ENCODE measurements at places on chromosomes 5 and 9. TPM values are rescaled to one million over a fixed set of nuclear protein-coding genes. Genes with fewer than 3 reads are reported as not detected.

DNA sequence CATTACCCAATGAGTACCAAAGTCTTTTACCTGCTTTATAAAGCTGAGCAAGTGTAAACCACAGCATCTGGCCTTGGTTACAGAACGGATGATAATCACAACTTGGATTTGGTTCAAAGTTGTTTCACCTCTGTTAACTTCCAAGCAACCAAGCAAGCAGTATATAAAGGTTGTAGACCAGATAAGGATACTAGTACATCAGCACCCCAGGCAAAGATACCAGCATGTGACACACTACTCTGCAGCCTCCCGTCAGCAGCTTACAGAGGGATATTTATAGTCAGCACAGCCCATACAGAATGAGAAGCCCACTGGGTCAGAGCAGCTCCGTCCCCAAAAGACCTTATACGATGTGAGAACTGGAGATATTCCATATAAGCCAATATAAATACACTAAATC, 193.3 kb downstream of the SMARCA2 start:
- DNase-seq = no peak

DNA sequence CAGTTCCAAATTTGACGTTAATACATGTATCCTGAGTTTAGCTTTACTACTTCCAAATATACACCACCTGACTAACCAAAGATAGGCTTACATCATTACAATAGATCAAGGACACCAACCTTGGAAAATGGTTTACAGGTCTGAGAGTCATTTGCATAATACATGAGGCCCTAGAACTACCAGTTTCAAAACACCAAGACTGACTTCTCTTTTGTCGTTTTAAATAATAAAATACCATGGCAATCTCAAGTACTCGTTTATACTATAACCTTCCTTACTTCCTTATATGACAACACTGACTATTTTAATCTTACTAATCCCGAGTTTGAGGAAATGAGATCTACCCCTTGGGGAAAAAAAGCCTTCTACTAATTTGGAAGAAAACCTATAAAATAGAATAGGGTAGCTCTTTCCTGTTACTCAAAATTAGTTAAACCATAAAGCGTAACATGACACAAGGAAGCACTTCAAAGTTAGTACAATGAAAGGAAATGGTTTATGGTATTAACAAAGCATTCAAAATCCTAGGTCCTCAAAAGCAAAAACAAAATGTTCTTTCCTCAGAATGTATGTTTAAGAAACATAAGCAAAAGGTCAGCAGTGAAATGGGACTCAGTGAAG, 42.1 kb downstream of the UBQLN1 start:
- no peak for DNase-seq

- no peak for DNase-seq
Observed at GRCh38 chr9:137305060-137305797, 3.2 kb upstream of the NRARP start.

DNA sequence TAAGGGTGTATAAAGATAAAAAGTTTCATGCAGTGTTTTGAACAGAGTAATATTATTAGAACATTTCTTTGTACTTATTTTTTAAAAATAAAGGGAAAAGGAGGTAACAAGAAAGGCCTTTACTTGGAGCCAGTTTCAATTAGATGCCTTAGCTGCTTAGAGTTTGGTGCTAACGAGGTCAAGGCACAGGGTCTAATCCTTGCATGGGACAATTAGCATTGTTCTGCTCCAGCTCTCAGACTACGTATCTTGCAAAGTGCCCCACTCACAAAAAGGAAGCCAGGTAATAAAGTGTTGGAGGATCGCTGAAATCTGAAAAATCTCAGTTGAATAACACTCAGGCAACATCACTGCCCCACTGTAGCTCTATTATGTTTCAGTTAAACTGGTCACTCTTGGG, 2011.3 kb downstream of the EFNA5 start:
- no peak for DNase-seq

- DNase-seq = no peak
Observed at GRCh38 chr9:20189871-20190270, 401.0 kb upstream of the SLC24A2 start.

GRCh38 chr5:172358345-172358744, 74.8 kb upstream of the UBTD2 start:
- no peak for DNase-seq

DNA sequence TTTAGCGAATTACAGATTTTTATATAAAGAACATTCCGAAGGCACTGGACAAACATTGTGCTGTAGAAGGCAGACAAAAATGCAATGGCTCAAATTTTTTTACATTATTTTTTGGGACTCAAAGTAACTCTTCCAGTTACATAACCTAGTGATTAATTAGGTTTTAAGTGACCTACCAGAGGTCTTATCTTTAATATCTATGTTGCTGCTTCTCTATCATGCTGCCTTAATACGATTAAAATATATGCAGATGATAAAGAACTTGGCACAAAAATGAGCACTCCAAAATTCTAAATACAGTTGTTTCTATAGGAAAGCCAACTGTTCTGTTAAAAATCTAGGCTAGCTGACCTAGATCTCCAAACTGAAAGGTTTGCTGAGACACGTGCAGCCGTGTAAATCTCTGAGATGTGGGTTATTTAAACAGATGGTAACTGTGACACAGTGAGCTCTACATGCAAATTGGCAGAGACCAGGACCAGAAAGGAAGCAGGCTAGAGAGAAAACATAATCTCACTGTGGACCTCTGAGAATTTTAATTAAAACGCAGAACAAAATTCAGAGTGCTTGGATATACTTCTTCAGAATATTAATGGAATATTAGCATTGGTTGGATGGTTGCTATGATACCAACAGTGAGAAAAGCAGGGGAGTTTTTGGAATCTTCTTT, 56.2 kb downstream of the CAMK4 start:
- no peak for DNase-seq

- no peak for DNase-seq
Observed at GRCh38 chr5:51559339-51559738, 176.1 kb downstream of the ISL1 start.

- no peak for DNase-seq
Observed at GRCh38 chr9:104556830-104557634, 11.9 kb upstream of the OR13C8 start.

GRCh38 chr9:5382479-5382878, 42.8 kb upstream of the RLN1 start:
- DNase-seq = no peak

GRCh38 chr5:157193699-157194424, 13.2 kb downstream of the ITK start:
- no peak for DNase-seq

GRCh38 chr5:151258201-151258611, 5.2 kb downstream of the GM2A start:
- DNase-seq = no peak

DNA sequence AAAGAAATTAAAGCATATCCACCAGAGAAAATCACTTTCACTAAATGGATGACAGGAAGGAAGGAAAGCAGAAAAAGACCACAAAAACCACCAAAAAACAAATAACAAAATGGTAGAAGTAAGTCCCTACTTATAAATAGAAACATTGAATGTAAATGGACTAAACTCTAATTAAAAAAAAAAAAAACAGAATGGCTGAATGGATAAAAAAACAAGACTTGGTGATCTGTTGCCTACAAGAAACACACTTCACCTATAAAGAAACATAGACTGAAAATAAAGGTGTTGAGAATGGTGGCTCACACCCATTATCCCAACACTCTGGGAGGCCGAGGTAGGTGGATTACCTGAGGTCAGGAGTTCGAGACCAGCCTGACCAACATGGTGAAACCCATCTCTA, 122.9 kb downstream of the HMHB1 start:
- no peak for DNase-seq

Gene SVEP1
- 8.6 TPM for total RNA-seq

Gene PCDHA1
- total RNA-seq = 8.6 TPM

Gene REXO4
- total RNA-seq = 13.5 TPM

Gene TIMD4
- total RNA-seq = under 0.01 TPM

Gene PCDHGA8
- 5.7 TPM for total RNA-seq

Gene FAM151B
- total RNA-seq = 38.3 TPM

Gene STING1
- 3.3 TPM for total RNA-seq

Gene SAPCD2
- total RNA-seq = 1.2 TPM

Gene FOXD4L5
- under 0.01 TPM for total RNA-seq

Gene NEUROG1
- 0.41 TPM for total RNA-seq

Data from frontal cortex (tissue), 4 donors.